NCI-H1105 (cell line): ENCODE measurements at places on chromosomes 2 and 18.

DNA sequence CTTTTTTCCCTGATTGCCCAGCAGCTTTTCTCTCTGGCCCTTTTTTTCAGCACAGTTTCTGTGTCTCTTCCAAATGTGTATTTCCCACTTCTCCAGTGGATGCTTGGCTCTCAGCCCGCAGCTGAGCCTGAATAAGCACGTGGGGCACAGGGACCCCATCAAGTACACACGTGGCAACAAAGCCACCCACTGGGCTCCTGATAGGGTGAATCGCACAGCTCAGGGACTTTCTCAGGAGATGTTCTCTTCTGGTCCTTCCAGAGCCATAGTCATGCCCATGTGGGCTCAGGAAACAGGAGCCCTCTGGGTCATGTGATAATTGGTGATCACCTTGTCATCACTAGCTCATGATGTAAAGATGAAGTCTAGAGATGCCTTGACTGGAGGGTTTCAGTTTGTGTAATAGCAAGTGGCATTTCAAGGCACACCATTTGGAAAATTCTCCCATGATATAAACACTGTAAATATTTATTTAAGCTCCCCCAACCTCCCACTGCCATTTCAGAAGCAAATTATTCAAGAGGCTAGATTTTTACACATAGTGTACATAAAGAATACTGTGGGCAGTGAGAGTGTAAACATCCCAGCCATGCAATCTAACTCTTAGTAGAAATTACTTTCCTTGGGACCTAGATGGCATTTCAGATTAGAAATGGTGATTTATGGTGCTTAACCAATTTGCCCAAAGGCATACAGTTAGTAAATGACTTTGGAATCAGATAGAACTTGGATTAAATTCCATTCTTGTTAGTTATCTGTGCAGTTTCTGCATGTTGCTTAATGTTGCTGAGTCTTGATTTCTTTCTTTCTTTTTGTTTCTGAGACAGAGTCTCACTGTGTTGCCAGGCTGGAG, 597.5 kb downstream of the SLC4A3 start:
- DNase-seq, result no peak

DNA sequence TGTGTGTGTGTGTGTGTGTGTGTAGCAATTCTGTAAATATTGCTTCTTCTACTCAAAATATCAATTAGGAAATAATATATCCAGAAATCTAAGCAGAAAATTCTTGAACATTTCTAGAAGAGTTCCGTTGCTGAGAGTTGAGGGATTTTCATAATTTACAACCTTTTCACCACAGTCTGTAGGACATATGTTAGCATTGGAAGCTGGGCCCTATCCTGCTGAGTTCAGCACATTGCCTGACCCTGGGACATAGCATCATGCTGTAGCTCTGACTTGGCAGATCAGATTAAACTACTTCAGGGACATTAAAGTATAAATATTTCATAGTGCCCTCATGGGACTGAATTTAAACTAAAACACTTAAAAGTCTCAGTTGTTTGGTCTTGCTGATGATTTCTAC, 129.2 kb upstream of the KCNH7 start:
- DNase-seq, result no peak

- no peak for DNase-seq
Measured at GRCh38 chr2:166610180-166610912, 116.3 kb upstream of the SCN7A start.

GRCh38 chr2:74528600-74529356, 728 bp downstream of the AUP1 start:
- no peak for DNase-seq

DNA sequence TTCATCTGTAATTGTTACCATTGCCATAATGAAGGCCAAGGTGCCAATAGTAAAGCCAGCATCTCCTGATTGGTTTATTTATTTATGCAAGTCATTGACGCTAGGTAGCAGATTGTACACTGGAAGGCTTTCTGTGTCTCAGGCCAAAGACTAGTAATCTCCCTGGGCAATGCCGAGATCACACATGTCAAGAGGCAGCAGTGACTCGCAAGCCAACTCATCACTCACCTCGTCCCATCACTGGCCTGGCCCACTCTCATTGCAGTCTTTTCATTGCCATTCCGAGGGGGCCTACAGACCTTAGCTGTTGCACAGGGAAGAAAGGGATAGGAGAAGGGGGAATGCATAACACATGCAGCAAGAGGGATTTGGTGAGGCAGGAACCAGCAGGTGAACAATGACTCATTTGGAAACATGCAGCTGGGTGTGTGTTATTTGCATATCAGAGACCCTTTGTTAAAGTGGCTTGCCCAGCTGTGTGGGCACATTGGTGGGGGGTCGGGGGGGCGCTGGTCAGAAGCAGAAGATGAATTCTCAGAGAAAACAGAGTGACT, 448.7 kb upstream of the HNRNPA3 start:
- no peak for DNase-seq

GRCh38 chr2:145563741-145564615, 1044.1 kb upstream of the ZEB2 start:
- DNase-seq, result peak; percentile 36
